ENCODE measurements at places on chromosomes 2 and 18. TPM values are rescaled to one million over a fixed set of nuclear protein-coding genes. Genes with fewer than 3 reads are reported as not detected.
A peak's percentile ranks its signal among the peaks of the same experiment; 100 is the strongest.

DNA sequence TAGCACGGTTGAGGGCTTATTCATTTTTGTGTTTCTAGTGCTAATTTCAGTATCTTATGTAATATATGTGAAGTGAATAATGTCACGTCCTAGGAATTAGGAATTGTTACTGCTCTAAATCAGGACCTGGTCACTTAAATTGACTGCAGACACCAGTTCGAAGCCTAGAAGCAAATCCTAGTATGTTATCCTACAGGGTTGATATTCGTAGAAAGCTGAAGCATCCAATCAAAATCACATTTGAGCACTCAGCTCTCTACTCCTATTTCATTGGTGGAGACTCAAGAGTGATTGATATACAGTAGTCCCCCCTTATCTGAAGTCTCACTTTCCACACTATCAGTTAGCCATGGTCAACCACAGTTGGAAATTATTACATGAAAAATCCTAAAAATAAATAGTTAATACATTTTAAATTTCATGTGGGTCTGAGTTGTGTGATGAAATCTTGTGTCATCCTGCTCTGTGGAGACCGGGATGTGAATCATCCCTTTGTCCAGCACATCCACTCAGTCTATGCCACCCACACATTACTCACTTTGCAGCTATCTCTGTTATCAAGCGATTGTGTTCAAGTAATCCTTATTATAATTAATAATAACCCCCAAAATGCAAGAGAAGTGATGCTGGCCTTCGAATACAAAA lies 35.2 kb upstream of the SCN9A start:
- no peak for DNase-seq

GRCh38 chr2:27003857-27004256 lies 28.9 kb upstream of the TMEM214 start:
- DNase-seq = no peak

DNA sequence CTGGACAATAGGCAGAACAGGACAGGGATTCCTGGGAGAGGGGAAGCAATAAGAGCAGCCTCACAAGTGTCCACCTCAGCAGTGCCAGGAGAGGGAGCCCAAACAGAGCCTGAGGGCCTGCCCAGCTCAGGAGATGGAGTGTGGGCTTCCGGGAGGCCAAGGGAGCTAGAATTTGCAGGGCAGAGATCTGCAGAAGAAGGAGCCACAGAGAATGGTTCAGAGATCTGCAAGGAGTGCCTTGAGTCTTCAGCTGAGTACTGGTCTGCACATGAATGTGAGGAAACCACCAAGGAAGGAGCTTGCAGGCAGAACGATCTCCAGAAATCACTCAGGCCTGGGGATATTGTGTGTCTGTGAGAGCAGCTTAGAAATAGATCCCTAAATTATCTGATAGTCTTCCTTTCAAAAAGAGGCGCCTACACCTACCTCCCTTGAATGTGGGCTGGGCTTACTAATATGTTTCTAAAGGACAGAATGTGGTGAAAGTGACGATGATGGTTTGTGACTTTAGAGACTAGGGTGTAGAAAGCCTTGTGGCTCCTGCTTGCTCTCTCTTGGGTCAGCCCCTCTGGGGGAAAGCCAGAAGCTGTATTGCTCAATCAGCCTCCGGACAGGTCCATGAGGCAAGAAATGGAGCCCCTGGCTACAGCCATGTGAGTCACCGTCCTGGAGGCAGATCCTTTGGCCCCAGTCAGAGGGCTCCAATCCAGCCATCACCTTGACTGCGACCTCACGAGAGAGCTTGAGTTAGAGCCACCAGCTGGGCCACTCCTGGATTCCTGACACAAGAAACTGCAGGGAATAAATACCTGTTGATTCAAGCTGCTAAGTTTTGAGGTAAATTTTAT lies 7.6 kb upstream of the LPIN1 start:
- peak; percentile 90 for DNase-seq

The CSRNP3 gene
- total RNA-seq = 5.4 TPM

The CKAP2L gene
- 0.65 TPM for total RNA-seq

The UGT1A8 gene
- total RNA-seq = not detected

The GREB1L gene
- total RNA-seq = 5.1 TPM

The GKN1 gene
- not detected for total RNA-seq
